Muscle of leg (tissue), 16 donors: ENCODE measurements at places on chromosomes 6 and 20. TPM values are rescaled to one million over a fixed set of nuclear protein-coding genes. Genes with fewer than 3 reads are reported as not detected.

GRCh38 chr6:89566008-89566800 is 72.3 kb downstream of the LYRM2 start:
- DNase-seq: no peak
- H3K27me3 ChIP-seq: no peaks in the 10 kb centered on the region
- H3K27ac ChIP-seq: no peak overlapping the region
- H3K36me3 ChIP-seq: no peaks in the 10 kb centered on the region
- peaks cover 9% of the 10 kb centered on the region for H3K4me1 ChIP-seq
- no peak overlapping the region for H3K4me3 ChIP-seq

DNA sequence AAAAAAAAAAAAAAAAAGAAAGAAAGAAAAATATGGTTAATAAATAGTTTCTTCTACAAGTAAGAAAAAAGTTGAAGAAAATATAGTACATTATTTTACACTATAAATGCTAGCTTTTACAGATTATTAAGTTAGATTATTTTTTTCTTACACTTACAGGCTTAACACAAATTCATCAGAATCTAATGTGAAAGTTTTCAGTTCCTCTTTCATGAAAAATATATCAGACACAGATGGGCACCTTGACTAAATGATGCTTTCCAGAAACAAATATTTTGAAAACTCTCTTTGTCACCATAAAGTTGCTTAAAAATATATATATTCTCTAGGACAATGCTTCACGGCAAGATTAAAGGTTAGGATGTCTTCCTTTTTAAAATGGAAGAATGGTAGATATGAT is 321.8 kb upstream of the HSF2 start:
- no peak overlapping the region for H3K4me3 ChIP-seq
- H3K27ac ChIP-seq: no peak overlapping the region
- DNase-seq: no peak
- no peaks in the 10 kb centered on the region for H3K27me3 ChIP-seq
- H3K36me3 ChIP-seq: no peaks in the 10 kb centered on the region
- peaks cover 3% of the 10 kb centered on the region for H3K4me1 ChIP-seq

GRCh38 chr20:3933218-3933617 is 44.0 kb downstream of the PANK2 start:
- no peaks in the 10 kb centered on the region for H3K27me3 ChIP-seq
- peaks cover 41% of the 10 kb centered on the region for H3K36me3 ChIP-seq
- peak overlapping the region; percentile 70 for H3K27ac ChIP-seq
- no peak for DNase-seq
- peaks cover 49% of the 10 kb centered on the region for H3K4me1 ChIP-seq

LRRC73 gene
- 0.22 TPM for total RNA-seq

HIVEP2 gene
- 12.5 TPM for total RNA-seq
